ENCODE measurements at places on chromosomes 7 and 10. TPM values are rescaled to one million over a fixed set of nuclear protein-coding genes. Genes with fewer than 3 reads are reported as not detected.

GRCh38 chr7:102444961-102445673 is 11.7 kb downstream of the ORAI2 start:
- no peak for DNase-seq

GRCh38 chr10:70672165-70673042 is at the start of gene ADAMTS14:
TSS of gene ADAMTS14 (plus strand) at chr10:70672506. CDS start at chr10:70672803, 297 bp downstream.
- DNase-seq = peak; percentile 80

- DNase-seq = peak; percentile 26
Measured at GRCh38 chr10:36475746-36476145, 649.7 kb upstream of the ANKRD30A start.

- peak; percentile 72 for DNase-seq
Measured at GRCh38 chr10:71864911-71865361, 13.9 kb upstream of the PSAP start.

The UCN3 gene
- not detected for total RNA-seq

Data from GM23248 (cell line).